ENCODE measurements at places on chromosomes 6 and 20.
A peak's percentile ranks its signal among the peaks of the same experiment; 100 is the strongest.

GRCh38 chr6:167757821-167758220 lies 68.9 kb upstream of the AFDN start:
- DNase-seq, result no peak

DNA sequence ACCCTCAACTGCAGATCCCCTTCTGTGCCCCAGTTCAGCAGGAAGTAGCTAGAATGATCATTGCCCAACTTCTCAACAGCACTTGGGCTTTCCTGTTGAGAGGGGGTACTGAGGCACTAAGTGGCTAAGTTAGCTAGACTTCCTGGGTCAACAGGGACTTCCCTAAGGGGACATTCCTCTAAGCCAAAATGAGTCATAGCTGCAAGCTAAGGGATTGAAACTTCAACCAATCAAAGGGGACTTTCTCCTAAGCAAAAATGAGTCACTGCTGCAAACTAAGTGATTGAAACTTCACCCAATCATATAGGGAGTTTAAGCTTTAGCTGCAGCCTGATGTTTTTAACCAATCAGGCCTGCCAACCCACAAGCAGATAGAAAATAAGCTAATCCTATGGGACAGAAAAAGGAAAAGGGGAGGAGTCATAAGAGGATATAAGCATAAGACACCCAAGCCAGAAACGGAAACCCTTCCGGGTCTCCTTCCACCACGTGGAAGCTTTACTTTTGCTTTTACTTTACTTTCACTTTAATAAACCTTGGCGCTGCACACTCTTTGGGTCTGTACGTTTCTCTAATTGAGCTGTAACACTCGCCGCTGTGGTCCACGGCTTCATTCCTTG lies 659.0 kb upstream of the HS3ST5 start:
- DNase-seq, result no peak

- DNase-seq, result no peak
Observed at GRCh38 chr20:1935696-1936366, 40.6 kb downstream of the SIRPA start.

DNA sequence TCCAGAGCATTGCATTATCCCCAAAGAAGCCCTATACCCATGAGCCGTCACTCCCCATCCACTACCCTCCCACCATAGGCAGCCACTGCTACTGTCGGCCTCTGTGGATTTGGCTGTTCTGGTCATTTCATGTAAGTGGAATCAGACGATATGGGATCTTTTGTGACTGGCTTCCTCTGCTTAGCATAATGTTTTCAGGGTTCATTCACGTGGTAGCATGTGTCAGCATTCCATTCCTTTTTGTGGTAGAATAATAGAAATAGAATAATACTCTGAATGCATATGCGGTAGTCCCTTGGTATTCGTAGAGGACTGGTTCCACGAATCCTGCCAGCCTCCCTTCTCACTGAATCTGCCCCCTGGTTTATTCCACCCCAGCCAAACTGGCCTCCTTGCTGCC lies 402.6 kb upstream of the SULF2 start:
- no peak for DNase-seq

GRCh38 chr6:56856036-56856580 lies 98.8 kb upstream of the BEND6 start:
- no peak for DNase-seq

DNA sequence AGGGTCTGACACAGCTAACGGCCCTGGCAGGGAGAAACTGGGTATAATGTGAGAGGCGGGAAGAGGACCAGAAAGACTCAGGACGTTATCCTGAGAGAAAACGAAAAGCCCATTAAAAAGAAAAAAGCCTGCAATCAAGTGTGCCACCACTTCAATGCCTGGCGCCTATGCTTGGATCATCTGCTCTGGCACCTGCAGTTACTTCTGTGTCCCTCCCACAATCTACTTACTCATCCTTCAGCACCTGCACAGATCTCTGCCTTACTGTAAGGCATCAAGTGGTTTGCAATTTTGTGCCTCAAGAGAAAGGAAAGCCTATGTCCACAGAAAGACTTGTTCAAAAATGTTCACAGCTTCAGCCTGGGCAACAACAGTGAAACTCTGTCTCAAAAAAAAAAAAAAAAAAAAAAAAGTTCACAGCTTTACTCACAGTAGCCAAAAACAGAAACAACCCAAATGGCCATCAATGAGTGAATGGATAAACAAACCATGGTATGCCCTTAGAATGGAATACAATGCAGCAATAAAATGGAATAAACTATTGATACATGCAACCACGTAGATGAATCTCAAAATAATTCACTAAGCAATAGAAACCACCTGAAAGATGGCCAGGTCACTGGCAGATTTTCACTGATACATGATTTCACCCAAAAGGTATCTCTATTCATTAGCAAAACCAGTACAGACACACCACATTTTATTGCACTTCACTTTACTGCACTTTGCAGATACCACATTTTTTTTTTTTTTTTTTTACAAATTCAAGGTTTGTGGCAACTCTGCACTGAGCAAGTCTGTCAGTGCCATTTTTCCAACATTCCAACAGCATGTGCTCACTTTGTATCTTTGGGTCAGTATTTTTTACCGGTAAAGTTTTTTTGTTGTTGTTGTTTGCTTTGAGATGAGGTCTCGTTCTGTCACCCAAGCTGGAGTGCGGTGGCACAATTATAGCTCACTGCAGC lies 48.6 kb downstream of the ABHD12 start:
- DNase-seq, result no peak

GRCh38 chr20:6140947-6141346 lies 18.1 kb upstream of the FERMT1 start:
- DNase-seq, result no peak

- DNase-seq, result peak; percentile 58
Observed at GRCh38 chr6:12348530-12349511, 58.7 kb downstream of the EDN1 start.

DNA sequence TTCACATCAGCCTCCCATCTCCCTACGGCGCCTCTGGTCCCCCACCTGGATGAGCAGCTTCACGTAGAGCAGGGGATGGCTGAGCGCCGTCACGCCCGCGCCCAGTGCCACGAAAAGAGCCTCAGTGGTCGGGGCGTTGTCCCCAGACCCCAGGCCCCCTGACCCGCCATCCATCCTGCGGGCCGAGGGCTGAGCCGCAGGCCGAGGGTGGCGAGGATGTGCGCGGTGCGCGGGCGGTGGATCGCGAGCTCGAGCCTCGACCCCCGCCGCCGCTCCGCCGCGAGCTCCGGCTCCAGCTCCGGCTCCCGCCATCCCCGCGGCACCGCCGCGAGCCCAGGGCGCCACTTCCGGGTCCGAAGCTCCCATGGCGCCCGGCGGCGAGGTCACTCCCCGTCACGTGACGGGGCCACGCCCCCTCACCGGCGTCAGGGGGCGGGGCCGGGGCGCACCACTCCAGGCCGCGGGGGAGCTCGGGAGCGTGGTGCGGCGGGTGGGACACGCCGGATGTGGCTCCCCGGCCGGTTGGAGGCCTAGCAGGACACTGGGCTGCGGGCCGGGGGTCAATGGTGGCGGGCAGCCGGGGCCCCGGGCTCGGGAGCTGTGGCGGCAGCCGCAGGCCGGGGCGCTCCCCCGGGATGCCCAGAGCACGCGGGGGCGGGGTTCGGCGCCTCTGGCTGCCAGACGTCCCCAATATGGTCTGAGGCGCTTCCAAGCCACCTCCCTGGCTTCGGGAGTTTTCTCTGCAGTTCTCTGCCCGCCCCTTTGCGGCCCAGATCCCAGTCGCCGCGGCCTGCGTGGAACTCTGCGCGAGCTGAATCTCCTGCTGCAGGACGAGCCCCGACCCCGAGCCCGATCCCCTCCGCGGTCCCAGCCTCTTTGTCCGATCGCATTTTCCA lies at the start of gene MTCH1:
Gene MTCH1, minus strand, starts transcription at position 389 of the 896 bp plus-strand sequence. Its CDS starts 23 bp downstream, at position 366.
- DNase-seq, result peak; percentile 86

DNA sequence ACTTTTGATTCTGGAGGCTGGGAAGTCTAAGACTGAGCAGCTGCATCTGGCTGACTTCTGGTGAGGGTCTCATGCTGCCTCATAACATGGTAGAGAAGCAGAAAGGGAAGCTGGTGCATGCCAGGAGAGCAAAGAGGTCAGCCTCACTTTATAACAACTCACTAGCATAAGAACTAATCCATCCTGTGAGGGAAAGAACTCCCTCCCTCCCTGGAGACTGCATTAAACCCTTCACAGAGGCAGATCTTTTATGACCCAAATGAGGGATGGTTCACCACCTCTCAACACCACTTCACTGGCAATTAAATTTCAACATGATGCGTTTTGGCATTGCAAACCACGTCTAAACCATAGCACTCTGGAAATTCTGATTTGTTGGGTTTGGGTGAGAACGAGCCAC lies 33.9 kb downstream of the STXBP5 start:
- no peak for DNase-seq

DNA sequence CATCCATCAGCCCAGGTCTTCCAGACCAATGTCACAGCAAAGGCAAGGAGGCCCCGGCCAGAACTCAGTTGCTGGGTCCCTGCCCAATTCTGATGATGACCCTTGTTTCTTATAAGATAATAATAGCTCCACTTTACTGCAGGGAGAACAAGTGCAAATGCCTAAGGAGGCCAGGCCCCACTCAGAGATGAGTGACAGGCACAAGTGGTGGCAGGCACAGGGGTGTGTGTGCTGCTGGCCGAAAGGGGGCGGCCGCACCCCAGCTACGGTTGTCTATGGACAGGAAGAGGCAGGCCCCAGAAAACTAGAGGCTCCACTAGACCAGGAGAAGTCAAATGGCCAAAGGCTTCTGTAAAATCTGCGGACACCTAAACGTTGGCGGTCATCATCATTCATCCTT lies 28.6 kb downstream of the GNAS-AS1 start:
- no peak for DNase-seq

DNA sequence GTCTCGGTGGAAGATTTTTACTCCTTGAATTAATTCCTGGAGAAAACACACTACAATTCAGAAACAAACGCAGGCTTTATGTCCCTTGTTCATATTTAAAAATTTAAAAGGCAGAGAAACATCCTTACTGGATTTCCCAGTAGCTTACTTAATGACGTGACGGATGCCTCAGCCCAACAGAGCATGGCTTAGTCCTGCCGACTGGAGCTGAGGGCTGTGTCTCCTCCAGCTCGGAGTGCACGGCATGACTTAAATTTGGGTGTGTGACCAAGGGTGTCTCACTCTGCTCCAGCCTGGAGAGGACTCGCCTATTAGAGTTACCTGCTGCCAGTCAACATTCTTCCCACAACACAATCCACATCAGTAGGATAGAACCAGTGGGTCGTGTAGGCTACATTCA lies 107.1 kb downstream of the PSMB1 start:
- DNase-seq, result no peak

DNA sequence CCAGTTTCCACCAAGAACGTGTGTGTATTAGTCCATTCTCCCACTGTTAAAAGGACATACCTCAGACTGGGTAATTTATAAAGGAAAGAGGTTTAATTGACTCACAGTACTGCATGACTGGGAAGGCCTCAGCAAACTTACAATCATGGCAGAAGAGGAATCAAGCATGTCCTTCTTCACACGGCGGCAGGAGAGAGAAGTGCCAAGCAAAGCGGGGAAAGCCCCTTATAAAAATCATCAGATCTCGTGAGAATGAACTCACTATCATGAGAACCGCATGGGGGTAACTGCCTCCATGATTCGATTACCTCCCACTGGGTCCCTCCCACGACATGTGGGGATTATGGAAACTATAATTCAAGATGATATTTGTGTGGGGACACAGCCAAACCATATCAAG lies 13.1 kb downstream of the C20orf203 start:
- DNase-seq, result no peak

GRCh38 chr6:40407239-40407638 lies 179.9 kb downstream of the LRFN2 start:
- DNase-seq, result no peak

- no peak for DNase-seq
Observed at GRCh38 chr6:125236536-125237327, 65.0 kb downstream of the HDDC2 start.

- DNase-seq, result no peak
Observed at GRCh38 chr6:2823104-2823850, 18.4 kb downstream of the SERPINB1 start.

DNA sequence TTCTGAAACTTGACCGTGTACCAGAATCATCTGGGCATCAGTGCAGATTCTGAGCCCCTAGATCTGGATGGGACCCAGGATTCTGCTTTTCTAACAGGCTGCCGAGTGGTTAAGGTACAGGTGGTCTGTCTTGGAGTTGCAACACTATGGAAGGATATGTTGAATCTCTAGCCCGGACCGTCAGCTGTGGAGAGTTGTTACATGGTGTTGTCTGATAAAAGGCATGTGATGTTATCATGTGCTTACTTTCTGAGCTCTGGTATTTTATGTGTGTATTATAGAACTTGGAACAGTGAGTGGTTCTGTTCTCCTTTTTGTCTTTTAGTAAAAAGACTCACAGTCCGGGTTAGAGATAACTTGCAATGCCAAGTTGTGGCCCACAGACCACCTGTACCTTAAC lies 123.0 kb downstream of the JARID2 start:
- DNase-seq, result no peak

GRCh38 chr20:39547546-39548408 lies 585.6 kb downstream of the DHX35 start:
- DNase-seq, result peak; percentile 18

DNA sequence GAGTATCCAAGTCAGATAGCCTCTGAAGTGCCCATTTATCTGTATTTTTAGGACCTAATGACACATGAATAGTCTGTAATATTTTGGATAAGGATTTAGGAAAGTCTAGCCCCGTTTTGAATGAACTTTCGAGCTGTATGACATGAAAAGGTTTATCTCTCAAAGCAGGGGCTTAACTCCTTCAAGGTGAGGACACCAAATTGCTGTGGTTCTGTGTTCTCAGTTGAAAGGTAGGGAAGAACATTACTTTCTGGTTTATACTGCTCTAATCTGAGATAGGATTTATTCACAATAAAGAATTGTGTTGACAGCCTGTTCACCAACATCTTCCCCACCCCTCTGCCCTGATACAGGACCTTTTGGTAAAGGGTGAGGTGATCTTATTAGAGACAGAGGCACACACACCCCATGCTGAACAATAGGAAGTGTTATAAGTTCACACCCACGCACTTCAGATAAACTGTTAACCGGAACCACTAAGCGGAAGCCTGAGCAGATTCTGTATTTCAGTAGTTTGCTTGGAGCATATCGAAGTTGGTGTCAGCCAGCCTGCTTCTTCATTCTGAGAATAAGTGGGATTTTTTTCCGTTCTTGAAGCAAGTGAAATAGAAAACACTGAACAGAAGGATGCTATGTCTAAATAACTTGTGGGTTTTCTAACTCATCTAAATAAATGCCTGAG lies 223.3 kb downstream of the TMEM242 start:
- no peak for DNase-seq

GRCh38 chr6:29232725-29233124 lies 62.0 kb downstream of the OR2J2 start:
- no peak for DNase-seq

- no peak for DNase-seq
Observed at GRCh38 chr6:13913226-13914001, 11.3 kb upstream of the RNF182 start.
